ENCODE measurements at places on chromosomes 3 and 15.

DNA sequence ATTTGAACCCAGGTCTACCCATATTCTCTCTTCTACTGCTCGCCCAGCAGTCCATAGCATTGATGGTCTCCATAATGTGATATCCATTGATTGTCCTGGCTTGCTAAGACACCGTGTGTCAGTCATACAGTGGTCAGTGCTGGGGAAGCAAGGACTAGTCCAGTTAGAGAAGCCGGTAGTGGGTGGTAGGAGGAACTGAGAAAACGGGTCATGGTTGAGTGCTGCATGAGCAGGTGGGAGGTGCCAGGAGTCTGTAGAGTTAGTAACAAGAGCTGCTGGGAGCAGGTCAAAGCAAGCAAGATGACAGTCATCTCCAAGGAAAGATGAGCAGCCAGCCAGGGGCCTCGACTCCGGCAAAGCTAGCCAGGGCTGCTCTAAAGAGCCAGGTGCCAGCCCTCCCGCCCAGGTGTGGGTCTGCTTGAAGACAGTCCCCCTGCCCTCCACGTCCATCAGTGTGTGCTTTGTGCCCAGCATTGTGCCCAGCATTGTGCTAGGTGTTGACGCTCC is 29.5 kb upstream of the USP3 start:
- DNase-seq: no peak

- DNase-seq: no peak
Observed at GRCh38 chr3:37954881-37955280, 35.7 kb upstream of the VILL start.

GRCh38 chr3:43017004-43017403 is 37.9 kb downstream of the GASK1A start:
- no peak for DNase-seq

GRCh38 chr3:181616088-181617070 is 95.3 kb upstream of the SOX2 start:
- DNase-seq: no peak

DNA sequence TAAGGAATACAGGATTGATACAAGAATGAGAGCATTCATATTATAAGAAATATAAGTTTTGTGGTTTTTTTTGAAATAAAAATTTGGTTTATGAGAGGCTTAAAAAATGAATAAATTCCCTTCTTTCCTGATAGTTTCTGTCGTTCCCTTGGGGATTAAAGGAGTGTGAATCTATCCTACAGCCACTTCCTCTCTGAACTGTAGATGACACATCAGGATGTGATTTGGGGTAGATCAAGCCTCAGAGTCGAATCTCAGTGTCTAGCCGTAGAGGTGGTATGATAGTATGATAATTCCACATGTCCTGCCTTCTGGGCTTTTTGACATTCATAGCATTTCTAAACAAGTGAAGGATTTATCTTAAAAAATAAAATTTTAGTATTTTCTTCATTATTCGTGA is 343.1 kb downstream of the LPP start:
- no peak for DNase-seq
